MCF 10A (cell line): ENCODE measurements at places on chromosomes 11 and 22. TPM values are rescaled to one million over a fixed set of nuclear protein-coding genes. Genes with fewer than 3 reads are reported as not detected.

GRCh38 chr11:100816823-100817222 lies 129.7 kb downstream of the ARHGAP42 start:
- H3K36me3 ChIP-seq: peaks cover 7% of the 10 kb centered on the region
- H3K4me1 ChIP-seq: no peaks in the 10 kb centered on the region
- no peak overlapping the region for H3K4me3 ChIP-seq
- DNase-seq: no peak
- no peaks in the 10 kb centered on the region for H3K27me3 ChIP-seq

GRCh38 chr22:27097933-27098332 lies 440.5 kb downstream of the MIAT start:
- DNase-seq: no peak
- H3K27ac ChIP-seq: no peak overlapping the region
- peaks cover 31% of the 10 kb centered on the region for H3K27me3 ChIP-seq
- H3K36me3 ChIP-seq: no peaks in the 10 kb centered on the region

DNA sequence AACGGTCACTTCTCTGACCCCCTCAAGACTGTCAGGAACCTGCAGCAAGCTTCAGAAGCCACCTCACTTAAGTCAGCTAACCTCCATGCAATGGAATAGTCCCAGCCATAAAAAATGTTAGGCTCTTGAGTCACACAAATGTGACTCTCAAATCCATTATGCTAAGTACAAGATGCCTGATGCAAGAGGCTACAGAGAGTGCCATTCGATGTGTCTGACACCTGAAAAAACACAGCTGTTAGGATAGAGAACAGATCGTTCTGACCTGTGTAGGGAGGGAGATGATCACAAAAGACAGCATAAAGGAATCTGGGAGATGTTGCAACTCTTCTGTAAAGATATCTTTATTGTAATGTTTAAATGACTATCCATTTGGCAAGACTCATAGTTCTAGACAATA lies 712.4 kb downstream of the TBC1D22A start:
- H3K36me3 ChIP-seq: no peaks in the 10 kb centered on the region
- H3K27ac ChIP-seq: peak overlapping the region; percentile 72
- peaks cover 39% of the 10 kb centered on the region for H3K4me1 ChIP-seq
- peak overlapping the region; percentile 38 for H3K4me3 ChIP-seq
- no peaks in the 10 kb centered on the region for H3K27me3 ChIP-seq

GRCh38 chr22:17201285-17201945 lies 17.8 kb downstream of the ADA2 start:
- no peak overlapping the region for H3K27ac ChIP-seq
- H3K4me3 ChIP-seq: no peak overlapping the region
- no peak for DNase-seq
- H3K36me3 ChIP-seq: no peaks in the 10 kb centered on the region
- H3K4me1 ChIP-seq: no peaks in the 10 kb centered on the region

GRCh38 chr22:20524004-20524481 lies 16.6 kb downstream of the MED15 start:
- no peaks in the 10 kb centered on the region for H3K27me3 ChIP-seq
- H3K36me3 ChIP-seq: peaks cover 67% of the 10 kb centered on the region
- no peak overlapping the region for H3K4me3 ChIP-seq
- peak overlapping the region; percentile 31 for H3K27ac ChIP-seq
- DNase-seq: no peak

GRCh38 chr11:48123254-48123875 lies 93.2 kb upstream of the OR4B1 start:
- no peaks in the 10 kb centered on the region for H3K36me3 ChIP-seq
- no peak for DNase-seq
- no peak overlapping the region for H3K27ac ChIP-seq
- no peak overlapping the region for H3K4me3 ChIP-seq

DNA sequence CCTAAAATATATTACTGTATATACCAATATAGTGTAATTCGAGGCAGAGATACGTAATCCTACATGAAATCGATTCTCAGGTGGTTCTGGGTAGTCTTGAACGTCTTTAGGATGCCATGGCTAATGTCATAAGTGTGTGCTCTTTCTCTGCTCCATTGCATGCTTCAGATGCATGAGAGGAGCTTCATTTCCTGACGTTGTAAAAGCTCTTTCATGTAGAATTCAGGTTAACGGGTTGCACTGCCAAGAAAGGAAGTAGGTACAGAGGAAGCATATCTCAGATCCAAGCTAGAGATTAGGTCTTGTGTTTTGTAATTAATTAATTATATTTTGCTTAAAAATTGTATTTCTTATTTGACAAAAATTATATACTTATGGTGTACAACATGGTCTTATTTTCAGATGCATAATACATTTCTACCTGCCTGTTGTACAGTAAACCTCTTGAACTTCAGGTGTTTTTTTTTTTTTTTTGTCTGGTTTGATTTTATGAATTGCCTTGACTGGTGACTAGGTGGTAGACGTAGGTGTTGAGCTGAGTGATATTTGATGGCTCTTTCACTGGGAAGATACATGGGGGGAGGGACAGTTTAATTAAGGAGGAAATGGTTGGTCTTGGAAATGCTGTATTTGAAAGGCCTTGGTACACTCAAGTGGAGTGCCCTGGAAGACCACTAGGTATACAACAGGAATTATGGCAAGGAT lies 9.3 kb downstream of the NUP50 start:
- H3K36me3 ChIP-seq: peaks cover 79% of the 10 kb centered on the region
- H3K4me3 ChIP-seq: no peak overlapping the region
- H3K27ac ChIP-seq: no peak overlapping the region
- DNase-seq: no peak
- no peaks in the 10 kb centered on the region for H3K27me3 ChIP-seq

GRCh38 chr11:63911876-63912275 lies 5.1 kb downstream of the RCOR2 start:
- no peaks in the 10 kb centered on the region for H3K4me1 ChIP-seq
- no peak overlapping the region for H3K27ac ChIP-seq
- H3K27me3 ChIP-seq: no peaks in the 10 kb centered on the region
- H3K4me3 ChIP-seq: no peak overlapping the region
- peaks cover 31% of the 10 kb centered on the region for H3K36me3 ChIP-seq
- no peak for DNase-seq

GRCh38 chr11:106608677-106609076 lies 409.6 kb downstream of the GUCY1A2 start:
- H3K36me3 ChIP-seq: no peaks in the 10 kb centered on the region
- peak; percentile 59 for DNase-seq
- H3K4me3 ChIP-seq: no peak overlapping the region
- H3K27ac ChIP-seq: no peak overlapping the region
- no peaks in the 10 kb centered on the region for H3K27me3 ChIP-seq

DNA sequence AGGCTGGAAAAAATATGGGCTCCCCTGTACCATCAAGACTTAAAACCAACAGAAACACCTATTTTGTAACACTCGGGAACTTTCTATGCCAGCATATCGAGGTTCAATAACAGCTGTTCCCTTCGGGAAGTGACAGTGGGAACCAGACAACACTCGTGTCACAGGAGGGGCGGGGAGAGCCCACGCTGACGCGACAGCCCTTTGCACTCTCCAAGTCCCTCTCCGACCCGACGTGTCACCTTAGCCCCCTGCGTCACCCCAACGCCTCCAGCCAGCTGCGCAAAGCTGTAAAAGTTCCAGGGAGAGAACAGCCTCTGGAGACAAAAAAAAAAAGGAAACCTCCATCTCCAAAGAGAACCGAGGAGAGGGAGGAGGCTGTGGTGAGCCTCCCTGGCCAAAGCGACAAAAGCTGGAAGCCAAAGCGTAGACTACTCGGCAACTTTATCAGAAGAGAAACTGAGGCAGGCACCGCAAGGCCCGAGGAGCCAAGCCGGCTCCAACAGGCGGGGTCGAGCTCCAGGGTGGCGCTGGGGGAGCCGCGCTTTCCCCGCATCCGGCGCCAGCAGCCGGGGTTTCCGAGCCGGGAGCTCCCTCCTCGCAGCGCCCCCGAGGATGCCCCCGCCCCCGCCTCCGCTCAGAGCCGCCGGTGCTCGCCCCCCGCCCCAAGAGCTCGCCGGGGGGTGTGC lies 751 bp downstream of the ARFGAP3 start:
- H3K27me3 ChIP-seq: no peaks in the 10 kb centered on the region
- peak overlapping the region; percentile 71 for H3K27ac ChIP-seq
- H3K36me3 ChIP-seq: peaks cover 6% of the 10 kb centered on the region
- H3K4me1 ChIP-seq: no peaks in the 10 kb centered on the region
- no peak for DNase-seq

DNA sequence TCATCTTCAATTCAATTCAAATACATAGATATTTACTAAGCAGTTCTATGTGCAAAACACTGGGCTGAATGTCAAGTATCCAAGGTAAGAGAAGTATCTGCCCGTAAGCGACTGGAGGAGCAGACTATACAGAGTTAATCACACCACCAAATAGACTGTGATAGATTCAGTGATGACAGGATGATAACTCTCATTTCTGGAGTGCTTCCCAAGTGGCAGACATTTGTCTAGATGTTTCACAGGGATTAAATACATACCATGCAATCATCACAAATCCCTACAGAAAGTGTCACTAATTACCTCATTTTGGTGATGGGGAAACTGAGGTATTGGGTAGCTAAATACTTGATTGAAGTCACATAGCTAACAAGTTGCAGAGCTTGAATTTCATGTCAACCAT lies 508.7 kb upstream of the TENM4 start:
- no peak overlapping the region for H3K4me3 ChIP-seq
- H3K4me1 ChIP-seq: no peaks in the 10 kb centered on the region
- DNase-seq: no peak
- no peaks in the 10 kb centered on the region for H3K36me3 ChIP-seq
- H3K27ac ChIP-seq: no peak overlapping the region

DNA sequence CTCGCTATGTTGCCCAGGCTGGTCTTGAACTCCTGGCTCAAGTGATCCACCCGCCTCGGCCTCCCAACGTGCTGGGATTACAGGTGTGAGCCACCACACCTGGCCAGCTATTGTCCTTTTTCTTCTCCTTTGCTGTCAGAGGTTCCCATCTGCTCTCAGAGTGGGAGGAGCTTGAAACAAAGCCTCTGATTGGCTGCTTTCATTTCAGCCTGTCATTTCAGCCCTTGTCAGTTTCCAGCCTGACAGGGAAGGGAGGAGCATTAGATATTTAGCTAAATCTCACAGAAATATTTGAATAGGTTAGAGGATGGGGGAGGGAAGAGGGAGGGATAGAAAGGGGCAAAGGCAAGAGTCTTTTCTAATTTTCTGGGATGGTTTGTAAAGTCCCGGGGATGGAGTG lies 8.7 kb downstream of the SLC22A6 start:
- H3K4me1 ChIP-seq: no peaks in the 10 kb centered on the region
- no peaks in the 10 kb centered on the region for H3K36me3 ChIP-seq
- no peak for DNase-seq
- no peak overlapping the region for H3K27ac ChIP-seq
- H3K4me3 ChIP-seq: no peak overlapping the region

The GAS2 gene
- 1.4 TPM in 2 replicates for total RNA-seq
